ENCODE measurements at places on chromosomes 1 and 21.

DNA sequence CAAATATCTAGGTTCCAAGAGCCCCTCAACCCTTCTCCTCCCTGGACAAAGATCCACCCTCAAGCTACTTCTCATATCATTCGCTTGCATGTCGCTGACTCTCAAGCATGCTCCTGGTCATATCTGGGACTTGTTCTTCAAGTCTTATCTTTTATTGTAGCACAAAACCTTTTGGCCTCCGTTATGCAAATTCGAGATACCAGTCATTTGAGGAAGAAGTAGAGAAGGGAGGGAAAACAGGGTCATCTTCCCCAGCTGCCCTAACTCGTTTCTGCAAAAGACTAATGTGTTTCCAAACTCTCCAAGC, 63.8 kb upstream of the ETS2 start:
- DNase-seq, result no peak

DNA sequence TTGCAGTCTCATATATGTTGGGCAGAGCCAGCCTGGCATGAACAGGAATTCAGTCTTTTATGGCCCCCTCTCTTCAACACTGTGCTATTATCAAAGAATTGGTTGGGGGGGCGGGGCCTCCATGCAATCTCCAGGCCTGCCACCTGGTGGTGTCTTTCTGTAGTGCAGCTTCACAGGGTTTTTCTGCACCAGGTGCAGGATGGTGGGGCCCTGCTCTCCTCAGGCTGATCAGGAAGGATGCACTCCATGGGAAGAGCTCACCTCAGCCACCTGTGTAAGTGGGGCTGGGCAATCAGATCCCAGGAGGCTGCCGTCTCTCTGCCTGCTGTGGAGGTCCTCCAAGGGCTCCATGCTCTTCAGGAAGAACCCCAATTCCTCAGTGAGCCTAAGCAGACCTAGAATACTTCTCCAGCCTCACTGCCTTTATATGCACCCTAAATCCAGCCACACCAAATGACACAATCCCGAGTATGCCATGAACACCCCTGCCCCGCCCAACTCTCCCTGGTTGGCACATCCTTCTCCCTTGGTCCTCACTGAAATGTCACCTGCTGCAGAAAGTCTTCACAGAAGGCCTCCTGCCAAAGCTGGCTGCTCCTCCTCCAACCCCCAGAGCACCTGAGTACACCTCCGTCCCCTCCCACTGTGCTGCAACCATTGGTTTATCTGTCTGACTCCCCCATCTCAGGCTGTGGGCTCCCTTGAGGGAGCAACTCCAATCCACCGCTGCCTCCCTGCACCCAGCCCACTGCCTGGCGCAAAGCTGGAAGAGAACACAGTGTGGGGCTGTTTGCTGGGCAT, 16.5 kb downstream of the STK40 start:
- peak; percentile 94 for DNase-seq

DNA sequence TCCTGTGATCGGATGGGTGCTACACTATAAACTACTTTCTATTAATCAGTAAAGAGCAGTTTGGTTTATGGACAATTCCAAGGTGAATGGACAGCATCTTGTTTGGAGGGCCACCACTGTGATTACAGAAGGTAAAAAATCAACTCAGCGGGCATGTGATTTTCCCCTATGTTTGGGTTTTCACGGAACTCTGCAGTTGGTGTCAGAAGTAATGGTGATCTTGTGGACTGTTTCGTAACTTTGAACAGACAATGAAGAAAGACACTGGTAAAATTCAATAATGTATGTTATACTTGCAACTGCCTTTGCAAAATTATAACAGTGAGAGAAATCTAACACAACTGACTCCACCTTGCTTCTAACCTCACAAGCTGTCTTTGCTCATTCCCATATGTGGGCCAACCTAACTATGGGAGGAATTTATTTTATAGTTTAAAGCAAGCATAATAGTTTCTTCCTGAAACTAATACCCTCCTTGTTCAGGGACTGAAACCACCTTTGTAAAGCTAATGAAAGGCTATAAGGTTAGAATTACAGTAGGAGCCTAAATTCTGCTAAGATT, 53.2 kb downstream of the TRIM33 start:
- no peak for DNase-seq

GRCh38 chr1:8510041-8510823, 192.3 kb downstream of the SLC45A1 start:
- DNase-seq, result peak; percentile 37

GRCh38 chr21:32206631-32207405, 72.0 kb downstream of the MIS18A start:
- DNase-seq, result no peak

- DNase-seq, result peak; percentile 90
Observed at GRCh38 chr1:63674238-63674864, 81.1 kb downstream of the PGM1 start.

DNA sequence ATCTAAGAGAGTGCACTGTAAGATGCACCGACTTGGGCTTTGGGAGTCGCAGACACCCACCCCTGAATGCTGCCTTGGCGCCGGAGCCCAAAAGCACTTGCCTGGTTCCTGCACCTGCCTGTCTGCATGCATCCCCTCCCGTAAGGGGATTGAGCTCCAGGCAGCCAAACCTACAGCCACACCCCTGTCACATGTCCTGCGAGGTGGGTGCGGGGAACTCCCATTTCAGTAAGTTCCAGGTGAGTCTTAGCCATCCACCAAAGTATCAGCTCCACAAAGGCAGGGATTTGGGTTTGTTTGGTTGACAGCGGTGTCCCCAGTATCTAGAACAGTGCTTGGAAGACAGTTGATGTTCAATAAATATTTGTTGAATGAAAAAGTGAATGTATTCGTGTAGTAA, 31.5 kb upstream of the MAP10 start:
- DNase-seq, result no peak

DNA sequence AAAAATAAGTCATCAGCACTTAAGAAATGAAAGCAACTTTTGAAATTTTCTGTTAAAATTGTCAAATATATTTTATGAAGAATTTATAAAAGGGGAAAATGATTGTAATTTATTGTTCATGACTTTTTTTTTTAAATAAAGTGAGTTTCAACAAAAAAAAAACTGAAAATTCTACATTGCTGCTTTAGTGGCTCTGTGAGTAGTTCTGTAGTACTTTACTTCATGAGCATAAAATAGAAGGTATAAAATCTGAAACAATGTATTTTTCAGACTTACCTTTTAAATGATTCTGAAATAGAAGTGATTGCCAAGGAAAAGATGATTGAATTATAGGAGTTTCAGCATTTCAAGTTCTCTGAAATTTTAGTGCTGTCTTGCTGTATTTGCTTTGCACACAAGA, 13.8 kb downstream of the PDIK1L start:
- DNase-seq, result no peak

DNA sequence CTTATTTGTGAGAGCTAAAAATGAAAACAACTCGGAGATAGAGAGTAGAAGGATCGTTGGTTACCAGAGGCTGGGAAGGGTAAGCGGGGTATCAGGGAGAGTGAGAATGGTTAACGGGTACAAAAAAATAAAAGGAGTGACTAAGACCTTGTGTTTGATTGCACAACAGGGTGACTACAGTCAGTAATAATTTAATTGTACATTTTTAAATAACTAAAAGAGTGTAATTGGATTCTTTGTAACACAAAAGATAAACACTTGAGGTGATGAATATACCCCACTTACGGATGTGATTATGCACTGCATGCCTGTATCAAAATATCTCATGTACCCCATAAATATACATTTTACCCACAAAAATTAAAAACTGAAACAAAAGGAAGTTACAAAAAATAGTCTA, 29.4 kb downstream of the FOXJ3 start:
- no peak for DNase-seq

- no peak for DNase-seq
Observed at GRCh38 chr1:225886159-225887029, 2.6 kb downstream of the LEFTY1 start.

- DNase-seq, result peak; percentile 66
Observed at GRCh38 chr1:6271006-6271405, 10.1 kb upstream of the GPR153 start.

DNA sequence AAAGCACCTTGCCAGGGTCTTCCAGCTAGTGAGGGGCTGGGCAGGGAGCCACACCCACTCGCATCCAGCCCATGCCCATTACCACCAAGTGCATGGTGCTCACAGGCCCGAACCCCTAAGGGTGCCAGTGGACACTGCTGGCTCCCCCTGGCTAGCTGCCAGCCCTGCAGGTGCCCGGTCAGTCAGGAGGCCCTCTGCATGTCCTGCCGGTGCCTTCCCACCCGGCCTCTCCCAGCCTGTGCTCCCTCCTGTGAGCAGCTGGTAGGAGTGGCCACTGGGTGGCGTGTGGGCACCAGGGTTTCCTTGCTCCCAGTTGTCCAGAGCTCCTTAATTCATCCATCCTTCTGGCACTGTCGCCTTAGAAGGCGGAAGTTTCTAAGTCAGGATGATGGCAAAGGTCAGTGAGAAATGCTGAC, 33.4 kb downstream of the QSOX1 start:
- peak; percentile 87 for DNase-seq

DNA sequence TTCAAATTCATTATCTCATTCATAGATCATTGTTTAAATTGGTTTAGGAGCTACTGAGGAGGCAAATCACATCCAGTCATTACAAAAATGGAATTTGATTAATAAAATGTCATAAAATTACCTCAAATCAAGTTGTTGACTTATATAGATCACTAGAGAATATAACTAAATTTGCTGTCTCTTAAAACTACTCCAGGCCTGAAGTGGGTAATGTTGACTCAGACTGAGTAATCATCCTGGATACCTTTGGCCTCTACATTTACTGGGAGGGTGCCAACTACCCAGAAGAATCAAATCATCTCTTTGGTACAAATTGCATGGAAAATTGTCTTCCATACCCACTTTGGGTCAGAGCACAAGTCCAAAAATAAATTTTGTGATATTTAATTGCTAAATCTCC, 191.2 kb upstream of the GREM2 start:
- DNase-seq, result no peak

DNA sequence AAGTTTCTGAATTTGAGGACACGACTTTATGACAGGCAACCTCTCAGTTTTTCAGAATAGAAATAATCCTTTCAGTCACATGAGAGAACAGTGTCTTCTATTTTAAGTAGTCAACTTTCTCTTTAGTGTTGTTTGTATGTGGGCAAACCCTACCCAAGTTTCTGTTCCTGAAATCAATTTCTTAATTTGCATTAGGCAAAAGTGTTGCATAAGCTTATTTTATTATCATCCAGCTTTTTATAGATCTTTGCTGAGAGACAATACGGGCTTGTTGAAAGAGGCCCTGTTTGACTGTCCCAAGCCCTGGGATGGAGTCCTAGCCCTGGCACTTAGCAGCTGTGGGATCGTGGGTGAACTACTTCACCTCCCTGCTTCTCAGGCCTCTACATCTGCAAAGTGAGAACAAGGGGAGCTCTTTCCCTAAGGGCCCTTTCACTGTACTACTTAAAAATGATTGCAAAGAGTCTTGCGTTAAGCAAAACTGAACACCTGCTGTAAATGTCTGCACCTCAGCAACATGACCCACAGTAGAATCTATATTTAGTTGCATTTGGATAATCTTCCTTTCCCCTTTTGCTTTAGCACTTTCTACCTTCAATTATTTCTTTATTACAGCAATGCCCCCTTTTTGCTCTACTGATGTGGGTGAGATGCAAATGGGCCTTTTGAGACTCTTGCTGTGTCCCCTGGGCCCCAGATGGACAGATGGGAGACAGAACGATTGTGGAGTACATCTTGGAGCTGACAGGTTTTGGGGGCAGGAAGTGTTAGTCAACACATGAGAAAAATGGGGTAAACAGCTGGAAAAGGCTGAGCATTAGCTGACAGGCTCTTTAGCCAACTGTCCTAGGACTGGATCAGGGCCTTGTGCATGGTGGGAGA, 41.0 kb upstream of the SCAF4 start:
- DNase-seq, result no peak

GRCh38 chr21:37240978-37241377, 26.2 kb downstream of the VPS26C start:
- no peak for DNase-seq

DNA sequence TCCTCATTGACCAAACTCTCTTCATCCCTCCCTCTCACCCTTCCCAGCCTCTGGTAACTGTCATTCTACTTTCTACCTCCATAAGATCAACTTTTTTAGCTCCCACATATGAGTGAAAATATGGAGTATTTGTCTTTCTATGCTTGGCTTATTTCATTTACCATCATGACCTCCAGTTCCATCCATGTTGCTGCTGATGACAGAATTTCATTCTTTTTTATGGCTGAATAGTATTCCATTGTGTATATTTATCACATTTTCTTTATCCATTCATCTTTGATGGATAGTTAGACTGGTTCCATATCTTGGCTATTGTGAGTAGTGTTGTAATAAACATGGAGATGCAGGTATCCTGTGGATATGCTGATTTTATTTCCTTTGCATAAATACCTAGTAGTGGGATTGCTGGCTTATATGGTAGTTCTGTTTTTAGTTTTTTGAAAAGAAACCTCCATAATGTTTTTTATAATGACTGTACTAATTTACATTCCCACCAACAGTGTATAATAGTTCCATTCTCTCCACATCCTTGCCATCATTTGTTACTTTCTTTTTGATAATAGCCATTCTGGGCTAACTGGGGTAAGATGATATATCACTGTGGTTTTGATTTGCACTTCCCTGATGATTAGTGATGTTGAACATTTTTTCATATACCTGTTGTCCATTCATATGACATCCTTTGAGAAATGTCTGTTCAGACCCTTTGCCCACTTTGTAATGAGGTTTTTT, 35.7 kb downstream of the IARS2 start:
- DNase-seq, result no peak

- DNase-seq, result peak; percentile 35
Observed at GRCh38 chr1:41315146-41315822, 46.0 kb upstream of the FOXO6 start.

DNA sequence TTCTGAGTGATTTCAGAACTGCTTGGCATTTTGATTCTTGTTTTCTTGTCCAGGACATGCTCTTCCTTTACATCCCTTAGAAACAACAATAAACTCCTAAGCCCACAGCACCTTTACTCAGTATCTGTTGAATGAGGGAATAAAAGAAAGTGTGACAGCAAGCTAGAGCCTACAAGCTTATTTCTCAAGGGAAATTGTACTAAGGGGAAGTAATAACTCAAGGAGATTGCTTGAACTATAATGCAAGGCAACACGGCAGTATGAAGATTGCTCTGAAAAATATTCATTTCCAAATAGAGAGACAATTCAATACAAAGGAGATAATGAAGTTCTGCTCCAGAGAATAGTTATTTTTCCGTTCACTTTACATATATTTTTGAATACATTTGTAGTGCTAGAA, 6.5 kb downstream of the OR6P1 start:
- no peak for DNase-seq

- no peak for DNase-seq
Observed at GRCh38 chr1:204091787-204092312, 18.9 kb downstream of the SOX13 start.

GRCh38 chr1:26045722-26046245, at the start of gene SLC30A2:
TSS of gene SLC30A2 (minus strand) at chr1:26046118. CDS start at chr1:26045896, 222 bp downstream.
- peak; percentile 51 for DNase-seq

- no peak for DNase-seq
Observed at GRCh38 chr1:32861904-32862695, 8.6 kb downstream of the FNDC5 start.

DNA sequence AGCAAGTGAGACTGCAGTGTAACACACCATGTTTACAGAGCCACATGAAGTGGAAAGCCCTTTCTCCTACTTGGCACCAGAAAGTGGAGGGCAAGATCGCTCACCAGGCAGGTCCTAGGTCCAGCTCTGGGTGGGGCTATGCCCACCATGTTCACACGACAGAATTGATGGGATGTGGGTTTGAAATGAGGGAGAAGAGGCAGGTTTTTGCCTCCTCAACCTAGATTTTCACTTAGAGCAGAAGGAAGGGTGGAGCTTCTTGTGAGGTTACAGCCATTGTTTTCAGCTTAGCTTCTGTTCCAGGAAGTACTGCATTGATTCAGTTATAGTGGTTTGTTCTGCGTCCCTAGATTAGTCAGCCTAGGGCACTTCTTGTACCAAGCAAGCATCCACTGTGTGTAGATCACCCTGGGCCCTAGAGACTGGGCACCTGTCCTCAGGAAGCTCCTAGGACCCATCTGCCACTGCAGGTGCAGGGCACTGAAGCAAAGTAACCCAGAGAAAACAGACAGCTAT, 2.3 kb downstream of the CD53 start:
- DNase-seq, result no peak

All from eye (tissue), 1 donor.